ENCODE measurements at places on chromosomes 16 and 17. TPM values are rescaled to one million over a fixed set of nuclear protein-coding genes. Genes with fewer than 3 reads are reported as not detected.
A peak's percentile ranks its signal among the peaks of the same experiment; 100 is the strongest.

DNA sequence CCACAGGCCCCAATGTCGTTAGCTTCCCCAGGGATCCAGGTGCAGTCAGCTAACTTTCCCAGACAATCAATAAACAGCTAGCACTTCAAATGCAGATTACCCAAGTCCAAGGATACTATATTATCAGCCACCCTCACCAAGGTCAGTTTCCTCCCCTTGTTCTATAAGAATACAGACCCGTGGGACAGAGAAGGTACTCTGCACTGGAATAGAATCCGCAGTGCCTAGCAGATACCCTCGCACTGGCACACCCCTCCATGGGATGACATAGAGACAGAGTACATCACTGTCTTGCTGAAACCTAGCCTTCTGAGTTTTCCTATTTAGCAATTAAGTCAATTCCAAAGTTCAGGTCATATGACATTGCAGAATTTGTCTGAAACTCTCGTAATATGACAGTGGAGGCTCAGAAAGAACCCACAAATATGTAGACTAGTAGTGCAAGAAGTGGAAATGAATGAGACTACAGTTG, 40.0 kb upstream of the ABCA10 start:
- H3K27me3 ChIP-seq: no peaks in the 10 kb centered on the region
- DNase-seq: no peak
- peaks cover 6% of the 10 kb centered on the region for H3K4me1 ChIP-seq
- no peak overlapping the region for H3K4me3 ChIP-seq

- H3K27ac ChIP-seq: no peak overlapping the region
- H3K4me3 ChIP-seq: no peak overlapping the region
- peaks cover 20% of the 10 kb centered on the region for H3K27me3 ChIP-seq
- DNase-seq: no peak
- H3K4me1 ChIP-seq: peaks cover 9% of the 10 kb centered on the region
- no peaks in the 10 kb centered on the region for H3K36me3 ChIP-seq
Measured at GRCh38 chr16:54375071-54375470, 88.5 kb upstream of the IRX3 start.

DNA sequence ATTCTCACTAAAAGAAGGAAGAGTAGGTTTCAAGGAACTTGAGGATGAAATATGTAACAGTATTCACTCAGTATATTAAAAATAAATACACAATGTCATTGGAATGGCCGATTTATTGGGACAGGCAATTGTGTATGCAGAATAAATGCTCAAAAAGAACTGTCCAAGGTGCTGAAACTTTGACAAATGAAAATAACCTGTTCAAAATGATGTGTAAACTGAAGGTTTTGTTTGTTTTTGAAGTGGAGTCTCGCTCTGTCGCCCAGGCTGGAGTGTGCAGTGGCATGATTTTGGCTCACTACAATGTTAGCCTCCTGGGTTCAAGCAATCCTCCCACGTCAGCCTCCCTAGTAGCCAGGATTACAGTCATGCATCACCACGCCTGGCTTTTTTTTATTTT, 318.7 kb upstream of the RBFOX1 start:
- DNase-seq: no peak
- no peaks in the 10 kb centered on the region for H3K27me3 ChIP-seq
- H3K4me1 ChIP-seq: no peaks in the 10 kb centered on the region

TMED6 gene
- not detected for total RNA-seq

DNA sequence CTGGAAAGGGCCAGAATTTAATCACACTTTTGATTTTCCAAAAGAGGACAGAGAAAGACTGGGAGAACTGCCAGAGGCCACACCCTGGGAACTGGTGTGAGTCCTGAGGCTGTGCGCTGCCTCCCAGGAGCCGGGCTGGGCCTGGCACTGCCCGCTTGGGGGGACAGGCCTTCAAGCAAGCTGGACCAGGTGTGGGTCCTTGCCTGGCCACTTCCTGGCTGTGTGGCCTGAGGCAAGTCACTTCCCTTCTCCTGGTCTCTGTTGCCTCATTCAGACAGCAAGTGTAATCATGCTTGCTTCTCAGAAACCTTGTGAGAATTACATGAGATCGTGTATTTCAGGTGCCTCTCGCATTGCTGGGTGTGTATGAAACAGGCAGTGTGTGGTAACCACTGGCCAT, 143.0 kb downstream of the SNX29 start:
- H3K27ac ChIP-seq: no peak overlapping the region
- peaks cover 29% of the 10 kb centered on the region for H3K4me1 ChIP-seq
- H3K27me3 ChIP-seq: no peaks in the 10 kb centered on the region
- no peak overlapping the region for H3K4me3 ChIP-seq

GRB7 gene
- 1.1 TPM for total RNA-seq

BCAR1 gene
- total RNA-seq: 82.8 TPM

DNA sequence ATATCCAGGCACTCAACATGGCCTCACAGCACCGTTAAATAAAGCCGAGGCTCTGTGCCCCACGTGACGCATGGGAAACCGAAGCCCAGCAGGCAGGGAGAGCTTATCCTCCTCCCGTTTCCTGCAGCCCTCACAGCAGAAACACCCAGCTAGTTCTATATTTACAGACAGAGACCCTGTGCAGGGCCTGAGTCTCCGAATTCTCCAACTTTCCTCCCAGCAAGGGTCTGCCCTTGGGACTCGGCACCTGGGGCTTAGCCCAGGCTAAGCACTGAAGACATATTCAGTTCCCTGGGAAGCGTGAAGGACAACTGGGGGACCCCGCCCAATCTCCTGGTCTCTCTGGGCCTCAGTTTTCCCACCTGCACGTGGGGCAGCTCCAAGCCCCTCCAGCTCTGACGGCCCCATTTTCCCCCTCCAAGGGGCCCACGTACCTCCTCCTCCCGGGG, 29.2 kb downstream of the TRPV3 start:
- peak overlapping the region; percentile 84 for H3K27ac ChIP-seq
- no peaks in the 10 kb centered on the region for H3K27me3 ChIP-seq
- peak overlapping the region; percentile 36 for H3K4me3 ChIP-seq
- H3K4me1 ChIP-seq: peaks cover 37% of the 10 kb centered on the region
- H3K36me3 ChIP-seq: no peaks in the 10 kb centered on the region
- DNase-seq: no peak

- H3K27me3 ChIP-seq: no peaks in the 10 kb centered on the region
- no peak for DNase-seq
- H3K27ac ChIP-seq: no peak overlapping the region
- H3K36me3 ChIP-seq: no peaks in the 10 kb centered on the region
- no peaks in the 10 kb centered on the region for H3K4me1 ChIP-seq
Measured at GRCh38 chr17:57652811-57653210, 92.3 kb downstream of the CCDC182 start.

GRCh38 chr16:47026492-47026891, 53.0 kb upstream of the DNAJA2 start:
- DNase-seq: no peak
- H3K36me3 ChIP-seq: no peaks in the 10 kb centered on the region

DNA sequence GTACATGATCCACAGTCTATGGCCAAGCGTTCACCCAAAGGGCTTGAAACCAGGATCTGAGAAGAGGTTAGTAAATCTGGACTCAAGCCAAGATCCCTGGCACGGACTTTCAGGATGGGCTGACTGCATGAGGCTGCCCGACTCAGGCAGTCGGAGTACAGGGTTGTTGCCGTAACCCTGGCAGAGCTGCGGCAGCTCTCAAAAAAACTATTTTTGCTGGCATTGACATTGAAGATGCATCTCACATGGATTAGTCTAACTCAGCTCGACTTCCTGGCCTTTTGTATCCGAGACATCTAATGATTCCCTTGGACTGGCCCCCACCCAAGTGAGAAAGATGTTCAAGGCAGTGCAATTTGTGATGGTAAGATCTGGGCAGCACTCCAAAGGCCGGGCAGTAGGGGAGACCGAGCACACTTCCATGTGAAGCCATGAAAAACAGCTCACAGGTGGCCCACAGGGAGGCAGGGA, 6.2 kb downstream of the SLC47A1 start:
- H3K4me1 ChIP-seq: peaks cover 16% of the 10 kb centered on the region
- H3K36me3 ChIP-seq: no peaks in the 10 kb centered on the region
- H3K27ac ChIP-seq: no peak overlapping the region
- H3K4me3 ChIP-seq: no peak overlapping the region
- H3K27me3 ChIP-seq: peaks cover 14% of the 10 kb centered on the region
- no peak for DNase-seq

DNA sequence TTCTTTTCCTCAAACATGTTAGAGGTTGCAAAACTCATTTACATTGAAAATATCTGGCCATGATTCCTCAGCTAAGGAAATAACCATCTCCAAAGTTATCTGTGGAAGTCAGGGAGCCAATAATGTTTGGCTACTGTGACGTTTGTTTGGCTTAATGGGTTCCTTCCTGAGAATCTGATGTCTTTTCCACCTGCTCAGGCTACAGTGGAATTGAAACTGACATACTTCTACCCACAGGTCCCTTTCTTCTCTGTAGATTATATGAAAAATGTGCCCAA, 221.1 kb upstream of the XYLT1 start:
- H3K27ac ChIP-seq: no peak overlapping the region
- no peaks in the 10 kb centered on the region for H3K36me3 ChIP-seq
- DNase-seq: no peak

DNA sequence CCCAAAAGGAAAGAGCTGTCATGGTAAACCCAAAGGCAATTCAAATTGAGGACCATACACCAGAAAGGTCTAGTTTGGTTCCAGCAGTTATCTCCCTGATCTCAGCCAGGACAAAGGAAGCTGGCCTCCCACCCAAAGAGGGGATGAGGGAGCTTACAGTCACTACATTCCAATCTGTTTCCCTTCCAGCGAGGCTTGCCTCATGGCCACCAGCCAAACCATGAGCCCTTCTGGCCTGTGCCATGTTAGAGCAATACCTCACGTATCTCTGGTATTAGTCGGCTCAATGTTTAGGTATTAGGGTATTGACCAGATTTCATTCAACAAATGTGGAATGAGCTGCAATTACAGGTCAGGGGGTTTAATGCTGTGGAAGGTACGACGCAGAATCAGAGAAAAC, 8.4 kb downstream of the NDUFAB1 start:
- peaks cover 90% of the 10 kb centered on the region for H3K36me3 ChIP-seq
- peak; percentile 36 for DNase-seq
- no peak overlapping the region for H3K4me3 ChIP-seq
- peak overlapping the region; percentile 51 for H3K27ac ChIP-seq
